ENCODE measurements at places on chromosomes 3 and 15. TPM values are rescaled to one million over a fixed set of nuclear protein-coding genes. Genes with fewer than 3 reads are reported as not detected.

The SETD5 gene
- total RNA-seq, result 100 TPM

The ASB14 gene
- total RNA-seq, result 0.74 TPM

The GOLGA8A gene
- total RNA-seq, result 22.1 TPM

The GP9 gene
- total RNA-seq, result 0.40 TPM

Data from lung (tissue), 17 donors.